ENCODE measurements at places on chromosomes 6 and 20.

DNA sequence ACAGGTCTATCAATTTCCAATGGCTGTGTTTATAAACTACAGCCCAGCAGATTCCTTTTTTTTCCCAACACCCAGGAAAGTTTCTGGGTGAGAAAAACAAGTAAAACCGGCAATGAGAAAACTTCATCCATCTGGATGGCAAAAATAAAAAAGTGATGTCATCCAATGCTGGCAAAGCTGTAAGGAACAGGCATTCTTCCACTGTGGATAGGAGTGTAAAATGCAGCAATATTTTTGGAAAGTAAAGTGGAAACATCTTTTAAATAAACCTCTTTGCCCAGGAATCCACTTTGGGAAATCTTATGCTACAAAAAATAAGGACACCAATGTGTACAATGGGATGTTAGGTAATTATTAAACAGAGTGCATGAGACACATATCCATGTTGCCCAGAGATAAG, 102.1 kb upstream of the NT5E start:
- no peak for DNase-seq

- no peak for DNase-seq
Measured at GRCh38 chr20:19747903-19748302, 10.2 kb upstream of the RIN2 start.

DNA sequence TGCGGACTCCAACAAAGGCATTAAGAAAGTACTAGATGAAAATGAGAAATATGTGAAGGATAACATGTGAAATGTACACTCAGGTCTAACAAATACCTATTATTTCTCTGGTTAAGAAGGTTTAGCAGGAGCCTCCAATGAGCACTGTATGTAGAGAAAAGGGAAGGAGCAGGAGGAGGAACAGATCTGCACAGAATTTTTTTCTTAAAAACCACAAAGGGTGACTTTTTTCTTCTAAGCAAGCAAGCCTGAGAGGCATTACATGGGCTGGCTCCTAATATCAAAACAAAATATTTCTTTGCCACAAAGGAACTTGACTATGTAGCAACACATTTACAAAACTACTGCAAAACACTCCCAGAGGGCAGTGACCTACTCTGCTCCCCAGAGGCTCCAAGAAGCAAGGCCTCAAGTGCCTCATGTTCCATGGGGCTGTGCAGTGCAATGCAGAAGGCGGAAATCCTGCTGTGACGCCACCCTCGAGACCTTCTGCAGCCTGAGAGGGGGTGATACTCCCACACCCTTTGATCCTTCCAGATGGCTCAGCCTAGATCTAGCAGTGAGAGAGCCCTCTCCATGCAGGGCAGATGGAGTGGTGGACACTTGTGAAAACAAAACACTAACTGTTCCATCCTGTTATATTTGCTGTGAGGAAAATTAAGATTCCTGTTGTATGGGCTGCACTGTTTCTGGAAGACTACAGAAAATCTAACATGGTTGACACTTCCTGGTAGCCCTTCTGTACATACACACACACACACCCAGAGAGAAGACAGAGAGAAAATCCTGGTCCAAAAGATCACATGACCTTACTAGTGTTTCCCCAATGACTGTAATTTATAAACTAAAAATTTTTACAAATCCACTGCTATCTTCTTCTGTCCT, 36.0 kb upstream of the SMIM29 start:
- no peak for DNase-seq

DNA sequence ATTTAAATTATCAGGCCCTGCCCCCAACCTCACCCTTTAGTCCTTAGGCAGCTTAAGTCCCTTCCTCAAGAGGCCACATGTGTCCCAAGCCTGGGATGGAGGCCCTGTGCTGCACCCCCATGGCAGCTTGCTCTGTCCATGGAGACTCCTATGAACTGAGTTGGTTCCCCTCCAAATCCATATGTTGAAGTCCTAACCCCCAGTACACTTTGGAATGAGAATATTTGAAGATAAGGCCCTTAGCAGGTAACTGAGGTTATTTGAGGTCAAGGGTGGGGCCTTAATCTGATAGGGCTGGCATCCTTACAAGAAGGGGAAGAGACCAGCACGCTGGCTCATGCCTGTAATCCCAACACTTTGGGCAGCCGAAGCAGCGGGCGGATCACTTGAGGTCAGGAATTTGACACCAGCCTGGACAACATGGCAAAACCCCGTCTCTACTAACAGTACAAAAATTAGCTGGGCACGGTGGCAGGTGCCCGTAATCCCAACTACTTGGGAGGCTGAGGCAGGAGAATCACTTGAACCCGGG, 6.7 kb upstream of the BEND3 start:
- DNase-seq, result no peak

DNA sequence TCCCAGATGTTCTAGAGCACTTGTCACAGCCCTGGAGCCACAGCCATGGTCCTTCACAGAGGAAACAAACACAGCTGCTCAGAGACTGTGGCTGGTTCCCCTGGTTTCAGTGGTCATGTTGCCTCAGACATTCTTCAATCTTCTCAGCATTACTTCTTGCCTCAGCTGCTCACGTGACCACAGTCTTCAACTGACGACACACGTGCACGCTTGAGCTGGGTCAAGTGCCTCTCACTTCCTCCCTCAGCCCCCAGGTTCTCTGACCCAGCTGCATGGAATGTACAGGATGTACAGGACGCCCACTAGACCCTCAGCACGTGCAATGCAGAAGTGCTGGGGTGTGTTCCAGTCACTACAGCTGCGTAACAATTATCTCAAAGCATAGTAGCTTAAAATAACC, 159.8 kb upstream of the GGTLC1 start:
- no peak for DNase-seq

DNA sequence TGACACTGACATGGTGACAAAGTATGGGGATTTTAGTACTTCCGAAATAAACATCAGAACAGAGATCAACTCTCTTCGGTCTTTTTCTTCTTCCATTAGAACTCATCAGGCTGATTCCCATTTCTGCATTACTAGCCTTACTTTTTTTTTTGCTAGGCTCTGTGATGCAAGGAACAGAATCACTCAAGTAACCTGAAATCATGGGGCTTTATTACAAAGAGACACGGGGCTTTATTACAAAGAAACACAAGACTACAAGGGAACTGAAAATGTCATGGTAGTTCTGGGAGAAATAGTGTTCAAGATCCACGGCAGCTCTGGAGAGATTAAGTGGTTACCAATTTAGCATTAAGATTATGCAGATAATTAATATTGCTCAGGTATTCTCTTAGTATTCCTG, 11.6 kb downstream of the SOX4 start:
- no peak for DNase-seq

DNA sequence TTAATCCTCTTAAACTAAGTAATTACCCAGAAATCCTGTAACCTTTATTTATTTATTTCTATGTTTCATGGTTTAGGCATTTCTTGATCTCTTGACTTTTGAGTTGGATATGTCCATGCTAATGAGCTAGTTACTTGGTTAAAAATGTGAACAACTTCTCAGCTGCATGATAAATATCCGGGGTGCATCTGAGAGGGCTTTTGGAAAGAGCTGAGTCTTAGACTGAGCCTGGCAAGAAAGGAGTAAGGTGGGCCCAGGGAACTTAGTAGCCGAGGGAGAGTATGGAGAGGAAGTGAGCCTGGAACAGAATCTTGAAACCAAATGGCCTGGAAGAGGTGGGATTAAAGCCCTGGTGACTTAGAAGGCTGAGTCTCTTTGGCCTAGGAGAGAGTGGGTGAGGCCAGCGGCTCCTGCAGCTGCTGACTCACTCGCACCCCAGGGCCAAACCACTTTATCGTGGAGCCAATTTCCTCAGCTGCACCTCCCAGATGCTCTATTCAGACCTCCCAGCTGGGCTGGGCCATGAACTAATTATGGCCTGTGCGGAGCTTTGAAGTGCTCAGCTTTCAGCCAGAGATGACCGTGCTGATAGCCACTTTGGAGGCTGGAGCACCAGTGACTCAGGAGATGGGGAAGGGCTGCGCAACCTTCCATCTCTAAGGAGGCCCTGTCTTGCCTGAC, 19.1 kb downstream of the TGM3 start:
- DNase-seq, result peak; percentile 72

DNA sequence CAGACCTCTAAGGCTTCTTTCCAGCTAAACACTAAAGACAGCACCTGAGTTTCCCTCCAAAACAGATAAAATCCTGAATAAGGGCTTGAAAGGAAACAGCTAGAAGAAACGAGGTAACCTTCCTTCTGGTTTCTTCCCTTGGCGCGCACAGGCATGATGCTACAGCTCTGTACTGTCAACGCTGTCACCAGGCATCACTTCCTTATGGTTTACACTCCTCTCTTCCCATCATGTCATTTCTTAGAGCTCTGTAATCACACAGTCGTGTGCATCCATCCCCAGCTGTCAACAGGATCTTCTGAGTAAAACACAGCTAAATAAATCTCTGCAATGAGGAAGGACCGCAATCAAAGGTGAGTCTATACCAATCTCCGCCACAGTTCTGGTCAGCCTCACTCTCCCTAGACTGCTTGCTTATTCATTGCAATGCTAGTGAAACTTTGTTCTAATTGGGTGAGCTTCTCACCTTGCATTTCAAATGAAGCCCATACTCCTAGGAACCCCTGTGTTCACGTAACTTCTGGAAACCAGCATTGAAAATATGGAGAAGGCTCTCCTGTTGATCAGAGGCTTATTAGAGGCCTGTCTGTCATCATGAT, 162.6 kb upstream of the DTNBP1 start:
- no peak for DNase-seq

DNA sequence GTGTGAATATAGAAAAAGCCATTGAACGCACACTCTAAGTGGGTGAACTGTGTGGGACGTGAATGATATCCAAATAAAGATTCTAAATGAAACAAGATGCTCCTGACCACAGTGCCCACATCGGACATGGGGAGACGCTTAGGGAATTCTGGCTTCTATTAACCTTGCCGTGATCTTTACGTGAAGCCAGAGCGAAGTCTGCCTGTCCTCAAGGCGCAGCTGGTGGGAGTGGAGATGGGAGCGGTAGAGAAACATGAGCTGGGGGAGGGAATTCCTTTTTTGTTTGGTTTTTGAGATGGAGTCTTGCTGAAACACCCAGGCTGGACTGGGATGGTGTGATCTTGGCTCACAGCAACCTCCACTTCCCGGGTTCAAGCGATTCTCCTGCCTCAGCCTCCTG, 46.0 kb downstream of the VSTM2L start:
- DNase-seq, result no peak

DNA sequence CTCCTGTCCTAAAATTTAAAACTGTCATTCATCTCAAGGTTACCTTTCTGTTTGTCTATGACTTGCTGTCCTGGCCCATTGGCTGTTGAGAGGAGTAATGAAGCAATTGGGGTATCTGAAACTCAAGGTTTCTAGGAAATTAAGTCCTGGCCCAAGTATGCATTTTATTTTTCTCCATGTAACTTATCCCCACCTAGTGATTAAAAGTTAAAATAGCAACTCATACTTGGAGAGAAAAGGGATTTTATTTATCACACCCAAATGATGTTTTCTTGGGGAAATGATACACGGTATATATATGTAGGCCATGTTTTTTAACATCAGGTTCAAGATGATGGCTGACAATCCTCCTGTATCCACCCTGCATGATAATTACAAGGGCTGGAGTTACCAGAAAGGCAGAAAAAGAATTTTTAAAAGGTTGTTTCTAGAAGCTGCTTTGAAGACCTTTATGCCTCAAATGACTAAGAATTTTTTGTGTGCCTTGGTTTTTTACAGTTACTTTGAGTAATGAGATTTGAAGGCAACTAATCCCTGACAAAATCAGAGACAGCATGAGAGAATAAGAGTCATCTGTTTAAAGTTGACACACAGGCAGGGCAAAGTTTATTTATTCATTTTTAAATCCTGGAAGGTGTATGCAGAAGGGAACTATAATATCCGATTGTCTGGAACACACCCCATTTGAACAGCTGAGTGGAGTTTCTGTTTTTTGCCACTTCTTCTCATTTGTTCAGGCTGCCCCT, 28.9 kb upstream of the C6orf58 start:
- no peak for DNase-seq

- DNase-seq, result peak; percentile 74
Measured at GRCh38 chr6:33410711-33411631, at the start of gene PHF1. TSS of gene PHF1 (plus strand) at chr6:33411014. CDS start at chr6:33412264, 1,250 bp downstream.

All from SHP77 (cell line).